ENCODE measurements at places on chromosomes 5 and 9.

DNA sequence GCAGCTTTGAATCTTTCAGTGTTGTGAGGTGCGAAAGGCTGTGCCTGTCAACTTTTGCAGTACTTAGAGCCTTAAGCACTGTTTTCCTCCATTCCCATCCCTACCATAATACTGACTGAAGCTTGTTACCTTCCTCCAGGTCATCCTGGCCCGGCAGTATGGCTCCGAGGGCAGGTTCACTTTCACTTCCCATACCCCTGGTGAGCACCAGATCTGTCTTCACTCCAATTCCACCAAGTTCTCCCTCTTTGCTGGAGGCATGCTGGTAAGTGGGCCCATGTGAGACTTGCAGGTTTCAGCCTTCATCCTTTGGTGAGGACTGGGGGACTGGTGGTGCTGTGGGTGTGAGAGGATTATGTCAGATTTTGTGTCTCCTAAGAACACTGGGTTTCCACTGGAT lies 1.5 kb downstream of the TMED9 start:
- no peak for DNase-seq

DNA sequence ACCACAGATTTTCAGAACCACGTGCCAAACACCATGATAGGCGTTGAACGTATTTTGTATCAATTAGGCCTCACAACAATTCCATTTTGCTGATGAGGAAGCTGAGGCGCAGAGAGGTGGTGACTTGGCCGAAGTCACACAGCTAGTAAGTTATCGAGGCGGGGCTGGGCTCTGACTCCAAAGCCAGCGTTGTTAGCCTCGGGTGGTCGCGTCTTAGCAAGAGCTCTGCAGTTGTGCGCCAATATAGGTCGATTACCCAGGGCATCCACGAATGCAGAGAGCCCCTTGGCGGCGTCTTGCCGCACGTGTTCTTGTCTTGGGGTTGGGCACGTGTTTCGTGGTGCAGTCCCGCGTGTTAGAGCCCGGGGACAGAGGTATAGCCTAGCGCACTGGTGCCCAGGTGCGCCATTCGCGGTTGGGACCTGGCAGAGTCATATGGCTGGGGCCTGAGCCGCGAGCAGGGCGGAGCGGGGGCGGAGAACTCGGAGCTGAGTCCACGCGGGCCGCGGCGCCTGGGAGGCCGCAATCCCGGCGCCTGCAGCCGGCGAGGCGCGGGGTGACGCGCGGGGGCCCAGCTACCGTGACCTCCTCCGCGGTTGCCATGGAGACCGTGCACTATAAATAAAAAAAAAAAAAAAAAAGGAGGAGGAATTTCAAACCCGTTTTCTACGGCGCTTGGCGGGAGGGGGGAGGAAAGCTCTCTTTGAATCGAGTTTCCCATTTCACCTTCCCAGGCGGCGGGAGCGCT lies 62.3 kb downstream of the CXXC5 start:
- DNase-seq, result no peak

DNA sequence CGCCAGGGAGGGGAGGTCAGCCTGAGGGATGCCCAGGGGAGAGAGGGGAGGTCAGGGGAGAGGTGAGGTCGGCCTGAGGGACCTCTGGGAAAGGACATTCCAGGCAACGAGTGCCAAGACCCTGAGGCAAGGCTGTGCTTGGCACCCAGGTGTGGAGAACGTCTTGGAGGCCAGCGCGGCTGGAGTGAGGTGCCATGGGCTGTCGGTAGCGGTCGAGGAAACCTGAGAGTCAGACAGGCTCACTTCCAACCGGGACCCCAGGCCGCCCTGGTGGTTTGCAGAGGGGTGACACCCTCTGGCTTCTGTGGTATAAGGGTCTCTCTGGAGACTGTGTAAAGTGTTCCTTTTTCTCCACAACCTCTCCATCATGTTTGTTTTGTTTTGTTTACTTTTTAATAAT lies 82.9 kb downstream of the CACNA1B start:
- no peak for DNase-seq

DNA sequence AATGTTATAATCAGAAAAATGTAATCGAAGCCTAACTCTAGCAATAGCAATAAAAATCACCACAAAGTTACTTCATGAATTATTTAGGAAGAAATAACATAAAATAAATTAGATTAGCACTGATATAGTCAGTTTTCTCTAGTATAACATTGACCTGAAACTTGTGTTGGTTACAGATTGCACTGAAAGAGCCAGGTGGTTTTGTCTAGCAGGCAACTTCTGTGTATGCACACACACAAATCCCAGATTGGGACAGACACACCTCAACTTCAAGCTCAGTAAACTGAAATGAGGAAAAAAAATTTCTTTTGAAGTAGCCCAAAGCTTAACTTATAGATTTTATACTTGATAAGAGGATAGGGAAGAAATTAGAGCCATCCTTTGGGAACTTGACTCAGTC lies 129.3 kb downstream of the EFNA5 start:
- no peak for DNase-seq

GRCh38 chr9:5485378-5486085 lies 24.8 kb upstream of the PDCD1LG2 start:
- no peak for DNase-seq

DNA sequence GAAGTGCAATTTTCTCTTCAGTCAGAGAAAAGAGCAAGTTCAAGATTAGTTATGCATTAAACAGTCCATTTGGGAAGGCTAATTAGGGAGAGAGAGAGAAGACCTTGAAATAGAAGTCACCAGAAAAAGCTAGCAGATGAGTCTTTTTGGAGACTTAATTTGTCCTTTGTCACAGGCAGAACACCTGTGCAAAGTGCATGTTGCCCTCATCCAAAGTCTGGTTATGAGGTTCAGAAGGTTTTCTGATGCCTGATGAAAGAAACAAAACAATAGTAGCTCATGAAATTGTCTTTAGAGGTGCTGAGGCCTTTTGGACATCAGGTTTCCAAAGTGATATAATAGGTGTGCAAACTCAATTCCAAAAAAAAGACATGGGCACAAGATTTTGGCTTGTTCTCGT lies 199.3 kb downstream of the MAN2A1 start:
- DNase-seq, result no peak

DNA sequence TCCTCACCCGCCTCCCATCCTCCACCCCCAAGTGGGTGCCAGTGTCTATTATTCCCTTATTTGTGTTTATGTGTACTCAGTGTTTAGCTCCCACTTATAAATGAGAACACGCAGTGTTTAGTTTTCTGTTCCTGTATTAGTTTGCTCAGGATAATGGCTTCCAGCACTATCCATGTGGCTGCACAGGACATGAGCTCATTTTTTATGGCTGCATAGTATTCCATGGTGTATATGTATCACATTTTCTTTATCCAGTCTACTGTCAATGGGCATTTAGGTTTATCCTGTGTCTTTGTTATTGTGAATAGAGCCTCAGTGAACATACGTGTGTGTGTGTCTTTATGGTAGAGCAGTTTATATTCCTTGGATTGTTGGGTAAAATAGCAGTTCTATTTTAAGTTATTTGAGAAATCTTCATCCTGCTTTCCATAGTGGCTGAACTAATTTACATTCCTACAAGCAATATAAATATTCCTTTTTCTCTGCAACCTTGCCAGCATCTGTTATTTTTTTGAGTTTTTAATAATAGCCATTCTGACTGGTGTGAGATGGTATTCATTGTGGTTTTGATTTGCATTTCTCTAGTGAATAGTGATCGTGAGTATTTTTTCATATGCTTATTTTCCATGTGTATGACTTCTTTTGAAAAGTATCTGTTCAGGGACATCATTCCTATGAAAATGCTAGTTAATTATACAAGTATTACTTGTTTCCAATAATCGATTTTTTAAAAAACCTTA lies 164.0 kb upstream of the CCDC152 start:
- DNase-seq, result no peak

- DNase-seq, result no peak
Observed at GRCh38 chr5:81517462-81517861, 123.5 kb upstream of the ACOT12 start.

- DNase-seq, result peak; percentile 35
Observed at GRCh38 chr5:39376293-39376714, 12.0 kb upstream of the C9 start.

- DNase-seq, result no peak
Observed at GRCh38 chr5:73564675-73565074, 764 bp downstream of the ANKRA2 start.

DNA sequence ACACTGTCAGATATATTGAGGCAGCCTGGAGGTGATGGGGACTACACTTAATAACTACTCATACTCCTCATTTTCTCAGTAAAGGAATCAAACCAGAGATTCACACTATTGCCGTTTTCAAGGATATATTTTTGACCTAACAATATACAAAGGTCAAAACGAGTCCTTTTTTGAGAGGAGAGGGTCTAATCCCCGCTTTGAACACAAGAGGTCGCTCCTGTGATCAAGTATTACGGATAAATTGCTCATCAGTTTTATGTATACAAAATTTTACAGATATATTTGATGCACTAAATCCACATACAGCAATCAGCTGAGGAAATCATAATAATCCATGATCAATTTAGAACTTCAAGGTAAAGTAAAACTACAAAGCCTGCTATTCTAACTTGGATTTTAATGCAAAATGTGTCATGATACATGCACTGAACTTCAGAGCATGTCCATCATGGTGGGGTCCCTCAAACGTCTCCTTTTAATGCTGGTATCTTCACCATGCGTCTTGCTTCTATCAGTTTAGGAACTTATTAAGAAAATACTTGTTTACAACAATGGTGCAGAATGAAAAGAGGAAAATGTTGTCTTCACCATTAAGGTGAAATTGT lies 2.5 kb upstream of the ISL1 start:
- DNase-seq, result no peak

DNA sequence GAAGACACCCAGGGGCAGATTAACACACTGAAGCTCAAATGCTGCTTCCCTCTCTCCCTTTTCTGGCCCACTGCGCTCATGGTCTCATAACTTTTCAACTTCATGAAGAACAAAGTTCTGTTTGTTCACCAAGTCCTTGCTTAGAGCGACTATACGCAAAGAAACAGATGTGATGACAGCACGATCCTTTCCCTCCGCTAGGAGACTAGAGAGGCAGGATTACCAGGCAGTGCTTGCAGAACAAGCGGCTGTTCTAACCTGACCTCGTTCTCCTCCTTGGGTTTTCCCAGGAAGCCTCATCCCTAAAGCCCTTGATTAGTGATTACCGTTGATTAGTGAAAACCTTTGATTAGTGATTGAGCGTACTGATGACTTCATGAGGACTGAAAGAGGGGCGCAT lies 649.9 kb downstream of the IRX1 start:
- DNase-seq, result no peak
